ENCODE measurements at places on chromosomes 16 and 17.
A peak's percentile ranks its signal among the peaks of the same experiment; 100 is the strongest.

DNA sequence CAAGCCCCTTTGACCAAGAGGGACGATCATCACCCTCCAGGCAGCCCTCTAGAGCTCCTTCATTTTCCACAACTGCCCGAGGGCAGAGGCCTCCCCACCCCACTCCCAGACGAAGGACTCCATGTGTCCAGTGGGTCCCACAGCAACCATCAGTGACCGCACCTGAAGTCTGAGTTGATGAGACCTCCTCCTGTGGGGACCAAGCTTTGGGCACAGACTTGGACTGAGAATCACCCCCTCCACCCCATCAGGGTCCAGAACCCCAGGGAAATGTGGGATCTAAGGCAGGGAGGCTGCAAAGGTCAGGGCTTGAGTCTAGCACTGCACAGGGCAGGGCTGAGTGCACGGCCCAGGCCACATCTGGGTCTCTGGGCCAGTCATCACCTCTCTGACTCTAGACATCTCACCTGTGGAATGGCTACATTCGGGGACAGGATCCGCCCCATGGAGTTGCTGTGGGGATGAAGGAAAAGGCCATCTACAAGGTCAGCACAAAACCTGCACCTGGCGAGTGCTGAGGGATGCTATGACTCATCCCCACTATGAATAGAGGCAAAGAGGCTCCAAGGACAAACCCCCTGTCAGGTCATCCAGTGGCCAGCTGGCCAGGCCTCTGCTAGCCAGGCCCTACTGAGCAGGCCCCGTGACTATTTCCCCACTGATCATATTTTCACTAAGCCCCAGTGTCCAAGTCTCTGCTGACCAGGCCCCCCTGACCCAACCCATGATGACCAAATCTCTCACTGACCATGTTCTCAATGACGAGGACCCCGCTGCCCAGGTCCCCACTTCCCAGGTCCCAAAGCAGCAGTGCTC, 38.4 kb downstream of the TNFRSF13B start:
- no peak for DNase-seq

DNA sequence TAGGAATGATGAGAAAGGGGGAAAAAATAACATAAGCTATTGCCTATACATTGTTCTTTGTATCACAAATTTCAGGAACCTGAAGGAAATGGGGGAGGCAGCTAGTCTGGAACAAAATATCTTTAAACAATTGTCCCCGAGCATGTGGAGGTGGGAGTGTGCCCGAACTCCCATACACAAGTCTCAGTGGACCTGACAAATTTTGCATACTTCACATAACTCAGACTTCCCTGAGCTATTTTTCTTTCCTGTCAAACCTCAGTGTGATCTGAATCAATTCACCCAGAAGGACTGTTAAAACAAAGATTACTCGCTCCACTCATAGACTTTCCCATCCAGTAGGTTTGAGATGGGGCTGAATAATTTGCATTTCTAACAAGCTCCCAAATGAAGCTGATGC, 1.6 kb upstream of the XPO6 start:
- DNase-seq: no peak

- DNase-seq: no peak
Observed at GRCh38 chr17:72358465-72358864, 237.6 kb downstream of the SOX9 start.

- DNase-seq: no peak
Observed at GRCh38 chr16:13795131-13795530, 124.8 kb upstream of the ERCC4 start.

GRCh38 chr17:64424324-64424849, 24.5 kb upstream of the MILR1 start:
- DNase-seq: no peak

- DNase-seq: no peak
Observed at GRCh38 chr17:1124896-1125787, 54.6 kb downstream of the ABR start.

DNA sequence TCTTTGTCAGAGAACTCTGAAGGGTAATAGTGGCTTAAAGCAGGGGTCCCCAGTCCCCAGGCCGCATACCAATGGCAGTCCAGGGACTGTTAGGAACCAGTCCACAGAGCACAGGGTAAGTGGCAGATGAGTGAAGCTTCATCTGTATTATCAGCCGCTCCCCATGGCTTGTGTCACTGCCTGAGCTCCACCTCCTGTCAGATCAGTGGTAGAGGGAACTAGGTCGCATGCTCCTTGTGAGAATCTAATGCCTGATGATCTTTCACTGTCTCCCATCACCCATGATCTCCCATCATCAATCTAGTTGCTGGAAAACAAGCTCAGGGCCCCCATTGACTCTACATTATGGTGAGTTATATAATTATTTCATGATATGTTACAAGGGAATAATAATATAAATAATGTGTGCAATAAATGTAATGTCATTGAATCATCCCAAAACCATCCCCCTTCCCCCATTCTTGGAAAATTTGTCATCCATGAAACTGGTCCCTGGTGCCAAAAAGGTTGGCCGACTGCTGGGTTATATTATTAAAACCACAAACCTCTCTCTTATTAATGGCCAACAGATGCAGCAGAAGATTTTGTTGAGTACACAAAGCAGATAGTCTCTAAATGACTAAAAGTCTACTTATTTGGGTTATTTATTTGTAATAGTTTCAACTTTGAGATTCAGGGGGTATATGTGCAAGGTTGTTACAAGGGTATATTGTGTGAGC, 782.7 kb downstream of the CDH11 start:
- no peak for DNase-seq

DNA sequence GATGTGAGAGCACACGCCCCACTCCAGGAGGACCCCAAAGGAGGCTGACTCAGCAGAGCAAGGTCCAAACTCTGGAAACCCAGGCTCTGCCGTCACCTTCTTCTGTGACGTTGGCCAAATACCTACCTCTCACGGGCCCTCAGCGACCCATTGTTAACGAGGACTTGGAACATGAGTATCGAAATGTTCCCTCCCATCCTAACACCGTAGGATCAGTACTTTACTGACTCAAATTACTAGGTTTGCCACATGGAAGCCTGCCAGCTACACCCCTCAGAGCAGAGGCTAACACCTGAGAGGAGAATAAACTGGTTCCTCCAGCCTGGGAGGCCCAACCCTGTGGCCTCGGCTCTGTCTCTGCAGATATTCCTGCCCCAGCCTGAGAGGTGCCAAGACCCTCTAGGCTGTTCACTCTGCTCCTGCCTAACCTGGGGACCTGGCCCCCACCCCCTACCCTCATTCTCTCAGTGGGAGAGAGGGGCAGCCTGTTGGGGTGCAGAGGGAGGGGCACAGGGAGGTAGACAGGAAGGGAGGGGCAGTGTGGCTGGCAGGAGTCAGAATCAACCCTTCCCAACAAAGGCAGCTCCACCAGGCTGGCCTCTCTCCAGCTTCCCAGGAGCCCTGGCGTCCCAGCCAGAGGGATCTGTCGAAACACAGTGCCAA, 4.4 kb downstream of the PITPNM3 start:
- DNase-seq: no peak

DNA sequence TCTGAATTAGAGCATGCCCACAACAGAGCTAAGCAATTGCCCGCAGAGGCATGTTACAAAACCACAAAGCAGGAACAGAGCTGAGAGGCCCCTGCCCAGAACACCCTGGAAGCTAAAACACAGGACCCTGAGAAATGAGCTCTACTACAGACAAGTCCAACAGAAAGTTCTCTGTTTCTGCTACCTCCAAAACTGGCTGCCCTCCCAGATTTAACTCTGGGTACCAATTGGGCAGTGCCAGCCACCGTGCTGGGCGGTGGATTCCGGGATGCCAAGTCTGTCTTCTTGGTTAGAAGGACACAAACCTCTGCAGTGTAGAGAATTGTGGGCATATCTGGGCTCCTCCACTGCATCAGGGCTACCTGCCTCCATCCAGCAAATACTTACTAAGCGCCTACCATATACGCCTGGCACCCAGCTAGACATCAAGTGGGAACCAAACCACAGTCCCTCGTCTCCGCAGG, 1.0 kb downstream of the CMTM4 start:
- DNase-seq: peak; percentile 41

DNA sequence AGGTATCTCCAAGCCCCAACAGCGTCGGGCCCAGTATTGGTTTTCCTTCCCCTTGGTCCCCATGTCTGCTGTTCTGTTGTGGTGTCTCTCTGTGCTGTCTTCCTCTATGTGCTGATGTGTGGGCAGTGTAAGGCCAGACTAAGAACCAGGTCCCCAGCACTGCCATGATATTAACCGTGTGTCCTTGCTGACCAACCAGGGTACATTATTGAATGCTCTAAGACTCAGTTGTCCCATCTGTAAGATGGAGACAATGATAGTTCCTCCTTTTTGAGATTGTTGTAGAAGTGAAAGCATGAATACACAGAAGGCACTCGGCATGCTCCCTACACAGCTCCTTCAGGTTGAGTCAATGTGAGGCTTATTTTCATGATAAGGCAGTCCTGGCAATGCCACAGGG, 20.6 kb downstream of the AOC3 start:
- DNase-seq: no peak

GRCh38 chr16:10849736-10850477, 27.1 kb upstream of the CIITA start:
- no peak for DNase-seq

DNA sequence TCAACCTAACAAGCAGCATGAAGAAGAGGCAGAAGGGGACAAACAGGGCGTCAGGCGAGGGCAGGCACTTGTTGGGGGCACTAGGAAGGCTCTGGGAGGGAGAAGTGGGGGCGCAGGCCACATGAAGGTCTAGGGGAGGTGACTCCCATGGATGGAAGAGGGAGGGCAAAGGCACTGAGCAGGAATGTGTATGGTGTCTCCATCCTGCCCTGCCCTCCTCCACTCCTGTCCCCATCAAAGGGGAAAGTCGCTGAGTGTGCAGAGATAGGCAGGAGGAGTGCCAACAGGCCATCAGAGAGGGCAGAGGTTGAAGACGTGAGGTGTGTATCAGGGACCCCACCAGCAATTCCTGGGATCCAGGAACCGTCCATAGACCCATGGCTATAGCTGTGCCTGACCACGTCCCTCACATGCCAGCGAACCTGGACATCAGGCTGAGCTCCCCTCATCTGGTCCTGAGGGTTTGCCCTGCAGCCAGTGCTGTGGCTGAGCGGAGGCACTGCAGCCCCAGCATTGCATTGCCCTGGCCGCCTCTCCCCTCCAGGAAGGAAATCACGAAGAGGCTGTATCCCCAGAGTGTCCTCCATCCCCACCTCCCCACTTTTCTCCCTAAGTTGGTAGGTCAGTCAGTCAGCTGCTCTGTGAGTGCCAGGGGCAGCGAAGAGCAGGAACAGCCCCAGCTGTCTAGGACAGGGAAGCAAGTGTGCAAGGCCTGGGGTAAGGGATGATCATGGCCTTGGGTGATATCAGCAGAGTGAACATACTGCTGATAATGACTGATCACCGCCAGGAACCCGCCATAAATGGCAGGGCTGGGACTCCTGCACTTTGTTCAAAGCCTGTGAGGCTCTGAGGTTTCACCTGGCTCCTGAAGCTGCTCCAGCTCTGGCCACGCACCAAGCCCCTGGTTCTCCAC, 6.2 kb upstream of the CYB561 start:
- DNase-seq: no peak

DNA sequence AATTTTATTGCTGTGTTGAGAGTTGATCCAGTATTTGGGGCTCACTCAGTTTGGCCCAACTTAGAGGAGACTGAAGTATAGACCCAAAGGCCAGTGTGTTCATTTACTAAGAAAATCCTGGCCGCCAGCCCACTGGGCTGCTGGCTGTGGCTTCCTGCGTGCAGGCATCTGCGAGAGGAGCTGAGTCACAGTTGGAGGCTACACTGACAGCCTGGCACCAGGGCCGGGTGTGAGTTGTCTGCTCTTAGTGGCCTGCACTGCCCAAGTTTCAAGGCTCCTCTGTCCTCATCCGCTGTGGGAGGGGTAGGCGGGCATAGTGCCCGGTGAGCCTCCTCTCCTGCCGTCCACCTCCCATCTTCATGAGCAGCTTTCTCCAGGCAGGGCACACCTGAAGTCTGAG, 54.2 kb downstream of the PLD6 start:
- no peak for DNase-seq

DNA sequence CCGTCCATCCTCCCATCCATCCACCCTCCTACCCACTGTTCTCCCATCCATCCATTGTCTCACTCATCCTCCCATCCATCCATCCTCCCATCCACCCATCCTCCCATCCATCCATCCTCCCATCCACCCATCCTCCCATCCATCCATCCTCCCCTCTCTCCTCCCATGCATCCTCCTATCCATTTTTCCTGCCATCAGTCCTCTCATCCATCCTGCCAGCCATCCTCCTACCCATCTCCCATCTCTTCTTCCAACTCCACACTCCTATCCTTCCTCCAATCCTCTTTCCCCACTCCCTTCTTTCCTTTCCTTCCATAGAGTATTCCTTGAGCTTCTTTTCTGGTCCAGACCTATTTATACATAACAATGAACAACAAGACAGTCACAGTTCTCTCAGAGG, 12.1 kb downstream of the DRC7 start:
- no peak for DNase-seq

DNA sequence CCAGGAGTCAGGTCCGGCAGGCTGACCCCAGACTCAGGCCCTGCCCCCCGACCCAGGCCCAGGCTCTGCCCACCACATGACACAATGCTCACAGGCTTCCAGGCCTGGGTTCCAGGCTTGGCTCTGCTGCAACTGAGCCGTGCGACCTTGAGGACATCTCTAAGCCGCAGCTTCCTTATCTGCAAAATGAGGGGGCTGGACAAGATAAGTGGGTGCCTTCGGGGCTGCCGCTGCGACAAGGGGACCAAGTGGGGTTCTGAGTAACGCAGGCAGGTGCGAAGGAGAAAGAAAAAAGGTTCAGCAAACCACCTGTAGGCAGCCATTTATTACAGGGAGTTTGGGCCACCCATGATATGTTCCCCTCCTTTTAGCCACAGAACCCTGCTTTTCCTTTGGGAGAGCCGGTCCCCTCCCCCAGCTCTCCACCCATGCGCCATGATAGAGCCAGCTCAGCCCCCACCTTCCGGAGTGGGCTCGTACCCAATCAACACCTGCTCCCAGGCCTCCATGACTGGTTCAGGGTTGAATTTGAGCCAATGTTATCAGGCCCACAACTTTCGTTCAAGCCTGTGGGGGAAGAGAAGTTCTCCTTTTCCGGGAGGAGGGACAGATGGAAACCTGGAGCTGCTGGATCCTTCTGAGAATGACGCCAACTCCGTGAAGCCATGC, 38.2 kb downstream of the RTN4RL1 start:
- DNase-seq: no peak

- no peak for DNase-seq
Observed at GRCh38 chr16:85129876-85130704, 17.8 kb upstream of the CIBAR2 start.

GRCh38 chr17:27085517-27085916, 208.4 kb upstream of the WSB1 start:
- DNase-seq: no peak

DNA sequence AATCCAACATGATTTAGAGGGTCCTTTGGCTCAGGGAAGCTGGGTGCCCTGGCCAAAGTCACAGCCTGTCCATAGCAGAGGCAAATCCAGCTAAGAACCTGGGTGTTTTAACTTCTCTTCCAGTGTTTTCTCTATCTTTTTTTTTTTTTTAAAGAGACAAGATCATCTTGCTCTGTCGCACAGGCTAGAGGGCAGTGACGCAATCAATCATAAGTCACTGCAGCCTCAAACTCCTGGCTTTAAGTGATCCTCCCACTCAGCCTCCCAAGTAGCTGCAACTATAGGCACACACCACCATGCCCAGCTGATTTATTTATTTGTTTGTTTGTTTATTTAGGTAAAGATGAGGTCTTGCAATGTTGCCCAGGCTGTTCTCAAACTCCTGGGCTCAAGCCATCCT, 14.8 kb upstream of the GRIN2A start:
- DNase-seq: no peak

GRCh38 chr16:4637501-4638166, 13.0 kb downstream of the MGRN1 start:
- no peak for DNase-seq

GRCh38 chr16:25092441-25092840, 19.1 kb upstream of the LCMT1 start:
- DNase-seq: no peak

All from B cell (primary cell).